ENCODE measurements at places on chromosomes 3 and 15.

GRCh38 chr3:28215407-28215806 is 26.0 kb upstream of the CMC1 start:
- no peak for DNase-seq

DNA sequence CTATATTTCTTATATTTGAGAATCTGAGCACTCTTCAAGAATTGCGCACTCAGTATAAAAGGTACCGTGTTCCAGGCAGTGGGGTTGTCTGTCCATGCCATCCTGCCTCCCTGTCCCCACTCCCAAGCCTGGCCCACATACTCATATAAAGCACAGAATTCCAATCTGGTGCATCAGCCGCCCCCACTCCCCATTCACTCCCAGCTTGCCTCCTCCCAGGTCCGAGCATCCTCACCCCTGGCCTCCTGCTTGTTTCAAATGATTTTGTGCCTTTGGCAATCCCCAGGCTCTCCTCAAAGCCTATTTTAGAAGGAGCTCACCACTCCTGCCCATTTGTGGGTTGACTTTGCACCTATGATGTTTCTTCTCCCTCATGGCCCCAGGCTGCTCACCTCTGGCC is 22.2 kb upstream of the IGF1R start:
- no peak for DNase-seq

GRCh38 chr3:14418296-14419250 is 16.2 kb downstream of the SLC6A6 start:
- DNase-seq, result no peak

GRCh38 chr3:127113571-127113891 is 79.4 kb upstream of the PRR23E start:
- DNase-seq, result no peak

- DNase-seq, result no peak
These were observed 116.8 kb downstream of the USP13 start for GRCh38 chr3:179769411-179770247.

GRCh38 chr3:152126260-152126659 is 142.5 kb upstream of the MBNL1 start:
- DNase-seq, result no peak

DNA sequence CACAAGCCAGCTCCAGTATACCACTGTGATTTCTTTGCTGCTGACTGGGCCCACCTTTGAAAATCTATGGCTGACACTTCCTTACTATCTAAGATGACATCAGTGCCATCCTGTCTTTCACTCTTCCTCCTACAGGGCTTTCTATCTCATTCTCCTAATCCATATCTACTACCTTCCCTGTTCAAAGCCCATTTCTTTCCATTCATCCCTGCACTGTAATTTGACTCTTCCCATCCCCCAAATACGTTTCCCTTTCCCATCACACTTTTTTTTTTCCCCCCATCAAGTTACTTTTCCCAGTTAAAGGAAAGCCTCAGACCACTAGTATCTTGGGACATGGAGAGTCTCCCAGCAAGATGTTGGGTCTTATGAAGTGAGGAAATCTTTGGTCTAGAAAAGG is 136.7 kb downstream of the AKAP13 start:
- DNase-seq, result no peak
